ENCODE measurements at places on chromosomes 2 and 18.

DNA sequence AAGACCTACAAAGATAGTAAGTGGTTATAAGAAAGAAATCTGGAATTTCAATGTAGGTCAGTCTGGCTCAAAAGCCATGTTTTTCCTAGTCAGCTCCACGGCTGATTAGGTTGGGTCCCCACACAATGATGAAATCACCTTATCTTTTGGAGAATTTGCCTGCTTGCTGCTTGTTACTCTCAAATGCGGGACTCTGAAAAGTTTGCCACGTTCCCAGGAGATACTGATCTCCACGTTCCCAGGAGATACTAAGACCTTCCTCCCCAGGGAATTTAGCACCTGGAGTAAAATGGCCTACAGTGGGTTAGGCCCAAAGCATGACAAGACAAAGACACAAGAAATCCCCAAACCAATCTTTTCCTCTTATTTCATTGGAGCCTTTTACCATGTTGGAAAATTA lies 449.6 kb downstream of the TNS1 start:
- no peak for DNase-seq

GRCh38 chr2:144511937-144512336 lies 8.0 kb downstream of the ZEB2 start:
- DNase-seq: no peak

DNA sequence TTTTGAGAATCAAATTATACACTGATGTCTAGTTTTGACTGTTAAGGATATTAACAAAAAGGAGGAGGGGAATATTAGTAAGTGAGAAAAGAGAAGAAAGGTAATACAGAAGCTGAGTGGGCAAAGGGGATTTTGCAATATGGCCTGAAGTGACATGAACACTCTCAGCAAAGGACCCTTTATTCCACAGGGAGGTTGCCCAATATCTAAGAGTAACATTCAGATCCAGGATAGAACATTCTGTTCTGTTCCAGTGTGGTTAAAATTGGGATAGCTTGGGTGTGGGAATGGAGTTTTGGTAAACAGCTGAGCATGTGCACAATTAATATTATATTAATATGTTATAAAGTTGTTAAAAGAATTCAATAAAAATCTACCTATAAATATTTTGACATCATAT lies 120.1 kb downstream of the ZNF385B start:
- no peak for DNase-seq

DNA sequence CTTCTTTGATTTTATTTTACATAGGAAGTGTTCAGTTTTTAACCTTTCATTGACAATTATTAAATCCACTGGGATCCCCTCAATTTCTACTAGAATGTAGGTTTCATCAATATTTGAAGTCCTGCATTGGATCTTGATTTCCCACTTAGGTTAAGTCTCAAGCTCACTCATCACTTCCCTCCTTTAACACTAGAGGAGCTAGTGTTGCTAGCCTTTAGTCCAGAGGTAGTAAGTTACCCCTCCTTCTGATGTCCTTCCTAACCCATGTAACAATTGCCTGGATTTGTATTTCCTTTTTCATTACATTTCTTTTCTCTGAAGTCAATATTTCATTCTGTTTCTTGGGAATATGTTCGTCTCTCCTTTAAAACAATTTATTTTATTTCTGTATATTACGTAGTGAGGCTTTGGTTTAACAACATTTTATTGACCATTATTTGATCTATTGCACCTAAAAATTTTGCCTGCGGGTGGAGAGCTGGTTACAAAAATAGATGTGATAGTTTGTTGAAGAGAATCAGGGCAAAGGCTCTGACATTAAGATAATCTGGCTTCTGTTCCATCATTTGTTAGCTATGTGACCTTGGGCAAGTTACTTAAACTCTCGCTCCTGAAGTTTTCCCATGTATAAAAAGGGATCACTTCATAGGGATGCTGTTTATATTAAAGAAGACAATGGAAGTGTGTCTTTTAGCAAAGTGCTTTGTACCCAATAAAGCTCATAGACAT lies 833.0 kb downstream of the SLC4A3 start:
- DNase-seq: no peak

GRCh38 chr2:66832646-66833435 lies 397.9 kb downstream of the MEIS1 start:
- DNase-seq: no peak

- DNase-seq: no peak
Observed at GRCh38 chr2:232523682-232524597, 2.0 kb upstream of the CHRND start.

GRCh38 chr2:174177316-174177890 lies 70.9 kb downstream of the OLA1 start:
- no peak for DNase-seq
